T-cell (primary cell): ENCODE measurements at places on chromosomes 2 and 18. TPM values are rescaled to one million over a fixed set of nuclear protein-coding genes. Genes with fewer than 3 reads are reported as not detected.

GRCh38 chr2:20370191-20370590, 19.5 kb upstream of the PUM2 start:
- H3K4me3 ChIP-seq = no peak overlapping the region
- no peaks in the 10 kb centered on the region for H3K36me3 ChIP-seq
- H3K4me1 ChIP-seq = no peaks in the 10 kb centered on the region
- no peak overlapping the region for H3K27ac ChIP-seq
- H3K27me3 ChIP-seq = peaks cover 3% of the 10 kb centered on the region

- no peaks in the 10 kb centered on the region for H3K36me3 ChIP-seq
- no peak overlapping the region for H3K4me3 ChIP-seq
- no peak for DNase-seq
- peaks cover 31% of the 10 kb centered on the region for H3K27me3 ChIP-seq
Measured at GRCh38 chr2:27278010-27278409, 2.8 kb downstream of the DNAJC5G start.

- no peak overlapping the region for H3K27ac ChIP-seq
- H3K4me3 ChIP-seq = no peak overlapping the region
- no peaks in the 10 kb centered on the region for H3K4me1 ChIP-seq
- H3K36me3 ChIP-seq = no peaks in the 10 kb centered on the region
- H3K27me3 ChIP-seq = no peaks in the 10 kb centered on the region
Measured at GRCh38 chr2:29606104-29607037, 315.0 kb downstream of the ALK start.

DNA sequence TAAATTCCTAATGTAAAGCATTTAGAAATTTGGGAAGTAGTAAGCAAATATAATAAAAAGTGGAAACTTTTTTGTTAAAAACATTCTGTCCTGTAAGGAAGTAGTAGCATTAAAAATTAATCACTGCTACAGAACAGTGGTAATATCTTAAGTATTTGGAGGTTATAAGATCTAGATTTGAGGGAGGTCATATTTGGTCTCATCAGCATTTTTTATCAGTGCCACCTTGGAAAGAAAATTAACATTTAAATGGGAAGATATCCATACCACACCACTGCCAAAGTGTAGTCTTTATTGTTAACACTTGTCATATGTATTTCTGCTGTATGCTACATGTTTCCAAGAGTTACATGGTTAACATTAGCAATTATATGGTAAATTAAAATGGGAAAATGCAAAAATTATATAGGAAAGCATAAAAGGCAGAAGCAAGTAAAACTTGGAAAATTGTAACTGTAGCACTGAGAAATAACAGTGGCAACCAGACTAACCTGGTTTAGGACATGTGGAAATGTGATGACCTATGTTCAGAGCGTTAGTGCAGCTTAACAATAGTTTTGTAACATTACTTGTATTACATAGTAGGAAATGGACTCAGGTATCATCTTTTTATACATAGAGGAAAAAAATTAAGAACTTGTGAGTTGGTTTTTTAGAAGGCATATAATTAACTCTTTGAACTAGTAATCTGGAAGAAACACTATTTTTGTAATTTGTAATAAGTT, 47.2 kb downstream of the CLIP4 start:
- H3K4me3 ChIP-seq = no peak overlapping the region
- no peaks in the 10 kb centered on the region for H3K36me3 ChIP-seq
- no peak overlapping the region for H3K27ac ChIP-seq
- H3K4me1 ChIP-seq = no peaks in the 10 kb centered on the region
- DNase-seq = no peak
- no peaks in the 10 kb centered on the region for H3K27me3 ChIP-seq

DNA sequence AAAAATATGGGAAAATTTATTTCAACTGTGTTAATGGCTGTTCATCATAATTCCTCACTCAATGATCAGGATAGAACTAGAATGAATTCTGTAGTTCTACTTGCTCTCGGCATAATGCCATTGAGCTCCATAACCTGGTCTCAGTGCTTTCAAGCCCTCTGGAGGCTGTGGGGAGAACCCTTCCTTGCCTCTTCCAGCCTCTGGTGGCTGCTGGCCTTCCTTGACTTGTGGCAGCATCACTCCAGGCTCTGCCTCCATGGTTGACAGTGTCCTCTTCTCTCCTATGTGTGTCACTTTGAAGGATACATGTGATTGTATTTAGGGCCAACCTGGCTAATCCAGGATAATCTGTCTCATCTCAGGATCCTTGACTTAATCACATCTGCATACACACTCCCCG, 26.9 kb upstream of the CABYR start:
- peaks cover 4% of the 10 kb centered on the region for H3K36me3 ChIP-seq
- DNase-seq = no peak
- no peak overlapping the region for H3K27ac ChIP-seq
- H3K4me1 ChIP-seq = peaks cover 5% of the 10 kb centered on the region
- no peak overlapping the region for H3K4me3 ChIP-seq
- H3K27me3 ChIP-seq = no peaks in the 10 kb centered on the region

DNA sequence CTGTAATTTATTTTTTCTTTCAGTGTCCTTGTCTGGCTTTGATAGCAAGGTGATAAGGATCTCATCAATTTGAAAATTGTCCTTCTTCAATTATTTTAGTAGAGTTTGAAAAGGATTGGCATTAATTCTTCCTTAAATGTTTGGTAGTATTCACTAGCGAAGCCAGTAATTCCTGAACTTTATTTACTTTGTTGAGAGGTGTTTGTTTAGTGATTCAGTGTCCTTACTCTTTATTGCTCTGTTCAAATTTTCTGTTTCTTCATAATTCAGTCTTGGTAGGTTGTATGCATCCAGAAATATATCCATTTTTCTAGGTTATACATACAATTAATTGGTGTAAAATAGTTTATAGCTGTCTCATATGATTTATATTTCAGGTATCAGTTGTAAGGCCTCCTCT, 676.7 kb upstream of the POU3F3 start:
- no peak overlapping the region for H3K4me3 ChIP-seq
- DNase-seq = no peak
- no peaks in the 10 kb centered on the region for H3K36me3 ChIP-seq
- H3K27me3 ChIP-seq = no peaks in the 10 kb centered on the region
- no peaks in the 10 kb centered on the region for H3K4me1 ChIP-seq
- H3K27ac ChIP-seq = no peak overlapping the region

Gene CFC1B
- total RNA-seq = not detected

Gene TGIF1
- 61.4 TPM for total RNA-seq

Gene TCF4
- 8.9 TPM for total RNA-seq

Gene SCYGR5
- not detected for total RNA-seq
